Left kidney (tissue), 8 donors: ENCODE measurements at places on chromosomes 7 and 10.

GRCh38 chr10:128230401-128230800 lies 104.2 kb upstream of the MKI67 start:
- no peak for DNase-seq

DNA sequence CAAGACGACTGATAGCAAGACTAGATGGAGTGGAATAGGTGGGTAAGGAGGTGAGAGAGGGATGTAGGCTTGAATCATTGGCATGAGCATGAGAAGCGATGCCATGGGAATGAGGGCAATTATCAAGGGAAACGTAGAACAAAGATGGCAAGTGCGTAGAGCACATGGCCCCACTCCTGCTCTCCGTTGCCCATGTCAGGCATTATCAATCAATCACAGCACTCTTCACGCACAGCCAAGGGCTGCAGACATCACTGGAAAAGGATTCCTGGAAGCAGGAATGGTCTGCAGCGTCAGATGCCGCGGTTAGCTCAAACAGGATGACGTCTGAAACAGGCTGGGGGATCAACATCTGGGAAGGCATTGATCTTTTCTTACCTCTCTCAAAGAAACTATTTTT lies 25.6 kb upstream of the GALNTL5 start:
- DNase-seq: no peak

DNA sequence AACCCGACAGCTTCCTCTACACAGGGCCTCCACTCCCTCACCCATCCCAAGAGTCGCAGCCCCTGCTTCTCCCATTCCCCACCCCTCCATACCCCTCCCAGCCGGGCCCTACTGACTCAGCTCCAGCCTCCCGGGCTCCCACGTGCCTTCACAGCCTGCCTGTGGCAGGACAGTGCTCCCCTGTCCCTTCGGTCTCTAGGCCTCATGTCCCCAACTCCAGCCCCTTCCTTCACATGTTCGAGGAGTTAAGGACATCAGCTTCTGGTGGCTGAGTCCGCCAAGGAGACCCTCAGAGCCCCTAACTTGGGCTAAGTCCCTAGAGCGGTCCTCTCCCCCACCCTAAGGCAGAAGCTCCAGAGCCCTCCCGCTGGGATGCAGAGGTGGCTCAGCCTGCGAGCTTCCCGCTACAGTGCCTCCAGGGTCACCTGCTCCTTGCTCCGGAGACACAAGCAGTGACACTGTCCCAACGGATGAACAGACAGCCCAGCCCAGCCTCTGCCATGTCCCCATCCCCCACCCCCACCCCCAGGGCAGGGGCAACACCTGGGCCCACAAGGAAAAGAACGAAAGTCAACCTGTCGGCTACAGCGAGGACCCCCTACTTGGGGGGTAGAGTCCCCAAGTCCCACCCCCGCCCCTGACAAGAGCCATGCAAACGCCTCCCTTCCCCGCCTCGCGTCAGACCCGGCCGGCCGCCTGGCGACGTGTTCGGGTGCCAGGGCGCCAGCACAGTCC lies 716 bp downstream of the SMARCD3 start:
- DNase-seq: no peak

DNA sequence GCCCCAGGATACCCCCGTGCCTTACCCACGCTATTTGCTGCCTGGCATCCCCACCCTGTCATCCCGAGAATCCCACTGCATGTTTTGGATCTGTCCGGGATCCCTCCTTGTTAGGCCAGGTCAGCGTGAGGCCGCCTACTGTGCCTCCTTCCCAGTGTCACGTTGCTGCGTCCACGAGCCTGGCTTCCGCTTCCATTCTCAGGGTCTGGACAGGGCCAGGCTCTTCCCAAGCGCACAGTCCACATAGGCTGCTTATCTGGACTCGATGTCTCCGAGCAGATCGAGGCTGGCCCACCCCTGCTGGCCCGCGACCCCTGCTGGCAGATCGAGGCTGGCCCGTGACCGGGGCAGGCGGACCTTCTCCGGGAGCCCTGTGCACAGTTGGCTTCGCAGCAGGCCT lies 27.1 kb downstream of the FOXK1 start:
- DNase-seq: no peak

DNA sequence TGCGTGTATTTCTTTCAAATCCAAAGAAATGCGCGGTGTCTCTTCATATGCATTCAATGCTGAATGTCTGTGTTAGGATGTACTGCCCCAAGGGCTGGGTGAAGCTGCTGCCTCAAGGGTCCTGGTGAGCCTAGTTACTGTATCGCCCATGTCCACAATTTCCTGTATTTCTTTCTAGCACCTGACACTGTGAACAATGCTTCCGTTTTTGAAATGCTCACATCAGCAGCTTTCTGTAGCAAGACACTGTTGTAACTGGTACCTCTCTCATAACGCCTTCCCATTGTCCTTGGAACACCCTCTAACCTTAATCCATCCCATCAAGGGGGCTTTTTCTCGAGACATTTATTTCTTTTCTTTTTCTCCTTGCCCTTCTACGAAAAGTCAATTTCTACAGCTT lies 25.1 kb downstream of the NRP1 start:
- DNase-seq: no peak

DNA sequence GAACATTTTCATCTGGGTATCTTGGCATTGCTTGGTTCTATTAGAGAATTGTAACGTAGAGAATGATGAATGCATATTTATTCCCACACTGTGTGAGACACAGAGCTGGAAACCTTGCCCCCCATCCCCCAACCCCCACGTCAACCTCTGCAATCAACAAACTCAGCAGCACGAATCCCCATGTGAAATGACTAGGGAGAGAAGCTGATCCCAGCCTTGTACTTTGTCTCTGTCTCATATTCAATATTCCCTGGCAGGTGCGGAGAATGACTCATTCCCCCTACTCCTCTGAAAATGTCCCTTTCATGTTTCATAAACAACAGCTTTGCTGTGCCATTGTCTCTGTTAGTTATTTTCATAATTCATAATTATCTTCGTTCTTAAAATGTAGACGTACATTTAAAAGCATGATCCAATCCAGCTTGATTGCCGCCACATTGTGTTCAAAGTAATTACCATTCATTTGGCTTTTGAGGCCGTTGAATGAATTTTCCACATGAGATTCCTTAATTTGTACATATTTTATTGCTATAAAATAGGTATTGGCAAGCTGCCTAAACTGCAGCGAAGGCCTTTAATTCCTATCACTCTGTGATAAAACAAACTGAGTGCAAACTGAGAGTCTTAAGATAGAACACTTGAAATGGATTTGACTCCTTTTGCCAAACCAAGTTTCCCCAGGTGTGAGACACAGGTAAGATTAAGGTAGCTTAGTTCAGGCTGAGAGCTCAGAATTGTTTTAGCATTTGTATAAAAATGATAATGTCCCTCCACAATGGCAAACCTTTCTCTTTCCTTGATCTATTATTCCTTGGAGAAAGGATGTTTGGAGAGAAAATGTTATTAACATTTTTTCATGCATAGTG lies 920.2 kb downstream of the TYW1 start:
- DNase-seq: no peak

DNA sequence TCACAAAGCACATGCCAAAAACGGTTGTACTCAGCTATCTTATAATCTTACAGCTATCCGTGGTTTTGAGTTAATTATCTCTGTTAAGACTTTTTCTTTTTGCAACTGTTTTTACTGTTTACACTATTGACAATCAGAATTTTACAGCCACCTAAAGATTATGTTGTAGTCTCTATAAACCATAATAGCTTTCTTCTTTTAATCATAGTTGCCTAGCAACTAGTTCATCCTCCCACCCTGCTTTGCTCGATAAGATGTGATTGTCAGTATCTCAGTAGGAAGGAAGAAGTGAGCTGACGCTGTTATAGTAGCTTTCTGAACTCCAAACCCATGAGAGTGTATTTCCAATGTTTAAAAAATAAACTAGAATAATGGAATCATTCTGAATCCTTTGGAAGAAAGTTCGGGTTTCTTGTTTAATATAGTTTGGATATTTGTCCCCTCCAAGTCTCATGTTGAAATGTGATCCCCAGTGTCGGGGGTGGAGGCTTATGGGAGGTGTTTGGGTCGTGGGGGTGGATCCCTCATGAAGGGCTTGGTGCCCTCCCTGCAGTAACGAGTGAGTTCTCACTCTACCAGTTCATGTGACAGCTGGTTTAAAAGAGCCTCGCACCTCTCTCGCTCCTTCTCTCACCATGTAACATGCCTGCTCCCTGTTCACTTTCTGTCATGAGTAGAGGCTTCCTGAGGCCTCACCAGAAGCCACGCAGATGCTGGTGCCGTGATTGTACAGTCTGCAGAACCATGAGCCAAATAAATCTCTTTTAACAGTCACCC lies 68.1 kb downstream of the SVOPL start:
- DNase-seq: no peak

- DNase-seq: peak; percentile 8
These were observed 244.2 kb downstream of the IPMK start for GRCh38 chr10:58023341-58024073.

DNA sequence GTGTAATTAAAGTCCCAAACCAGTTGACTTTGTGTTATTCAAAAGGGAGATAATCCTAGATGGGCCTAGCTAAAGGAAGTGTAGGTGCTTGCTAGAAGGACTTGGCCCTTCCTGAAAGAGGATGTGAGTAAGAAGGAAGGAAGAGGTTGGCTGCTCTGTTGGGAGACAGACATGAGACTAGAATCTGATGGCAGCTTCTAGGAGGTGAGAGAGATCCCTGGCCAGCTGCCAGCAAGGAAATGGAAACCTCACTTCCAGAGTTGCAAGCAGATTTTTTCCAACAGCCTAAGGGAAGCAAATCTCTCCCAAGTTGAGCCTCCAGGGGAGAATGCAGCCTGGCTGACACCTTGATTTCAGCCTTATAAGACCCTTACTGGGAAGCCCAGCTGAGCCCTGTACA lies 368.4 kb upstream of the ZMIZ1 start:
- peak; percentile 29 for DNase-seq

- DNase-seq: no peak
These were observed 56.7 kb downstream of the ZMYND11 start for GRCh38 chr10:191703-192518.

- no peak for DNase-seq
These were observed 240.5 kb downstream of the ETV1 start for GRCh38 chr7:13748998-13749397.

DNA sequence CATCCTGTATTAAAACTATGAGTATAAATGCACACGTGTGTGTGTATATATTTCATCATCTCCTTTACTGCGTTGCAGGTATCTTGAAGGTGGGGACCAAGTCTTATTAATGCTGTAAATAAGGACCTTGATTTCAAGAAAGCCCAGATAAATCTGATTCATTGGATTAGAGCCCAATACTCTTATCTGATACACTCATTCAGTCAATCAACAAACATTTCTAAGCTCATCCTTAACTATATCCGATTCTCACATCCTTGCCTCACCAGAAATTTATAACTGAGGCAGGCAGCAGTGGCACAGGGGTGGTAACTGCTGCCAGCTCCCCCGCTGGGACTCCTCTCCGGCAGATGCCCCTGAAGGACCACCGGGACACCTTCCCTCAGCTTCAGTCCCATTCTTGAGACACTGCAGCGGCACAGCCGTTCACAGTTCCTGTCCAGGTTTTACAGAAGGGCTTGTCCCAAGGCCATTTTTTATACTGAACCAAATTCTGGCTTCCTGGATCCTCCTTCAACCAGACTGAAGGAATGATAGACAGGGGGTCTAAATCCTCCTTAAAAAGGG lies 54.0 kb downstream of the BRI3 start:
- no peak for DNase-seq
